ENCODE measurements at places on chromosomes 6 and 20.
A peak's percentile ranks its signal among the peaks of the same experiment; 100 is the strongest.

- DNase-seq, result no peak
Observed at GRCh38 chr20:1300083-1300840, 28.7 kb downstream of the SDCBP2 start.

DNA sequence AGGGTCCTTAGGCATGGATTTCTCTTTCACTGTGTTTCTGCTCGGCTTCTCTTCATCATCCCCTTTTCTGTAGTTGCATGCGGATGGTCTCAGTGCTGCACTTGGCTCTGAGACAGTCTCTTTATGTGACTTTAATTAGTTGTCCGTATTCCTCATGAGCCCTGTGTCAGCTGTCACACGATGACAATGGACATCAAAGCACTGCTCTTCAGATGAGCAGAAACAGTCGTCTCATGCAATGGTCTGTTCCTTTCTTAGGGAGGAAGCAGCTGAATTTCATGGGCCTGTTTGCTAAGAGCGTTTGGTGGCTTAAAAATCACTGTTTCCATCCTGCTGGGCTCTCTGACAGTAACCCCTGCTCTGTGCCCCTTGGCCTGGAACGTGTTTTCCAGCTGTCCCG is 64.9 kb downstream of the SYTL3 start:
- no peak for DNase-seq

DNA sequence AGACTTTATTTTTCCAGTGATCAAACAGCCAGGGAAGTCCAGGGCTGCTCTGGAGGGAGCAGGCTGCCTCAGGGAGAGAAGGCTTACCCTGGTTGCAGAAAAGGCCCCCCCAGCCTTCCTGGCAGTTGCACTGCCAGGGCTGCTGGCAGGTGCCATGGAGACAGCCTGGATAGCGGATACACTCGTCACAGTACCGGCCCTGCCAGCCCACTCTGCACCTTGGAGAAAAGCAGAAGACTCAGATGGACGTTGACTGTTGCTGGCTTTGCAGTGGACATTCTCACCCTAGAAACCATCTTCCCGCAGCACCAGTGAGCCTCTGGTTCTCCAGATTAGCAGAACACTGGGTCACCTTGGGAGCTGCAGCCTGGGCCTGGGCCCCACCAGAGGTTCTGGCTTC is 5.4 kb downstream of the DLL1 start:
- no peak for DNase-seq

GRCh38 chr6:157107915-157108651 is 215.2 kb downstream of the TMEM242 start:
- no peak for DNase-seq

GRCh38 chr6:124882579-124883393 is 79.5 kb upstream of the RNF217 start:
- DNase-seq, result no peak

GRCh38 chr6:127775371-127775770 is 125.5 kb downstream of the THEMIS start:
- DNase-seq, result no peak

GRCh38 chr6:41604006-41604405 is 34.3 kb upstream of the MDFI start:
- no peak for DNase-seq

DNA sequence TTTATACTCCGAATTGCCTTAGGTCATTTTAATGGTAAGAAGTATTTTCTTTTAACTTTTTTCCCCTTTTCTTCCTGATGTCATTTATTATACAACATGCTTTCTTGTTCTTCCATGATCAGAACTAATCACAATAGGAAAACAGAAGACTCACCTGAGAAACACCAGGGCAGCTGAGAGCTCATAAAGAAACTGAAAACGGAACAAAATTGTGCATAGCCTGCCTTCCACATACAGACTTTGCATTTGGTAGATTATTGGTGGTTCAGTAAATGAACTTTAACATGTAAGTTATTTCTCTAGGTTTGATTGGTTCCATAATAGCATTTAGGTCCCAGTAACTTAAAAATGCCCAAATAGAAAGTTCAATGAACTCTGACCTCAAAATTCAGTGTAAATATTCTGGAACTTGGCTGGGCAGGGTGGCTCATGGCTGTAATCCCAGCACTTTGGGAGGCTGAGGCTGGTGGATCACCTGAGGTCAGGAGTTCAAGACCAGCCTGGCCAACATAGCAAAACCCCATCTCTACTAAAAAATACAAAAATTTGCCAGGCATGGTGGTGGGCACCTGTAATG is 161.1 kb upstream of the DTNBP1 start:
- DNase-seq, result no peak

DNA sequence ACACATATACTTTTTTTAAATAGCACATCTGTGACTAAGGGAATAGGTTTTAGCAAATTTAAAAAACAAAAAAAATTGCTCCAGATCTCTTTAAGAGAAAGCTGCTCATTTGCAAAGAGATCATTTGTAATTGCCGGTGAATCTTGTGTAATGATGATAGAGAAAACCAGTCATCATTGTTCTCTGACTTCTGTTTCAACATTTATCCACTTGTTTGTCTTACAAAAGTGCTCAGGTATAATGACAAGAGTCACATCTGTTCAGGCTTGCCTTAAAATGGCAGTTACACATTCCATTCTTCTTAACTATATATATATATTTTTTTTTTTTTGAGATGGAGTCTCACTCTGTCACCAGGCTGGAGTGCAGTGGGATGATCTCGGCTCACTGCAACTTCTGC is 165.2 kb downstream of the AIG1 start:
- DNase-seq, result no peak

DNA sequence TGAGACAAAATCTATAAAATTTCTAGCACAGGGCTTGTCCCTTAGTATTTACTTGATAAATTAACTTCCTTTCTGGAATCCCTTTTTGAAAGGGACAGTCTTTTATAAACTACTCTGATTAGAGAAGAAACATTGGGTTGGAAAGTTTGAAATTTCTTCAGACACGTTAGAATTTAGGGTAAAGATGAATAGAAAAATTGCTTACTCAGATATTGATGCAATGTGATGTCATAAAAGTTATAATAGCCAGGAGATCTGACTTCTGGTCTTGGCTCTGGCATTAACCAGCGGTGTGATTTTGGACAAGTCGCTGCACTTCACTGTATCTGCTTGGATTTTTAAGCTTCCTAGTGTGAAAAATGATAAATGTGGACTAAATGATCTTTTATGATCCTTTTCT is 9.7 kb upstream of the TNFRSF21 start:
- DNase-seq, result no peak

GRCh38 chr6:5937169-5937909 is 69.4 kb downstream of the NRN1 start:
- no peak for DNase-seq

GRCh38 chr20:48040491-48040890 is 255.2 kb upstream of the SULF2 start:
- no peak for DNase-seq

- no peak for DNase-seq
Observed at GRCh38 chr6:87763901-87764300, 61.9 kb upstream of the AKIRIN2 start.

DNA sequence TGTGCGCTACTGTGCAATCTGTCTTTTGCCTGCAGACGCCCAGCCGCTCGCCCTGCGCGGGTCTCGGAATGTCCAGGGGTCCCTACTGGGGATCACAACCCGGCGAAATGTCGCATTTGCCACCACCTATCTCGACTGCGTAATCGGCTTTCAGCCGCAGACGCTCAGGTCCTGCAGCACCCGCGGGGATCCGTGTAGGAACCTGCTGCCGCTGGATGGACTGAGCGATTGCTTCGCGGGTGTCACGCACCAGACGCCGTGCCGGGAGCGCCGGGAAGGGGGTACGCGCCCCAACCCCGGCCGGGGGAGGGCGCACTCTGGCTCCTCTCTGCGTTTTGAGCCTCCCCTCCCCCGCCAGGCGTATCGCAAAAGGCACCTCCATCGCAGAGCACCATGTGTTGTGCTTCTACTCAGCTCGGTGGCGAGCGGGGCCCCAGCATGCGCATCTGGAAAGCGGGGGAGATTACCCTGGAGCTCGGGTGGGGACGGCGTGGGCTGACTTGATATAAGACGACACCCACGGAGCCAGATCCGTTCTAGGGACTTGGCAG is 747 bp upstream of the PTPRA start:
- DNase-seq, result peak; percentile 81

GRCh38 chr6:26495281-26495680 is 4.8 kb upstream of the BTN1A1 start:
- DNase-seq, result no peak

GRCh38 chr6:109184638-109185037 is 89.3 kb downstream of the CEP57L1 start:
- no peak for DNase-seq

- no peak for DNase-seq
Observed at GRCh38 chr6:36906539-36907325, 21.0 kb downstream of the C6orf89 start.

- no peak for DNase-seq
Observed at GRCh38 chr6:139943391-139943790, 568.9 kb upstream of the CITED2 start.

- DNase-seq, result no peak
Observed at GRCh38 chr6:129104131-129104530, 221.2 kb downstream of the LAMA2 start.

GRCh38 chr6:28648035-28648877 is 122.6 kb downstream of the GPX5 start:
- no peak for DNase-seq

DNA sequence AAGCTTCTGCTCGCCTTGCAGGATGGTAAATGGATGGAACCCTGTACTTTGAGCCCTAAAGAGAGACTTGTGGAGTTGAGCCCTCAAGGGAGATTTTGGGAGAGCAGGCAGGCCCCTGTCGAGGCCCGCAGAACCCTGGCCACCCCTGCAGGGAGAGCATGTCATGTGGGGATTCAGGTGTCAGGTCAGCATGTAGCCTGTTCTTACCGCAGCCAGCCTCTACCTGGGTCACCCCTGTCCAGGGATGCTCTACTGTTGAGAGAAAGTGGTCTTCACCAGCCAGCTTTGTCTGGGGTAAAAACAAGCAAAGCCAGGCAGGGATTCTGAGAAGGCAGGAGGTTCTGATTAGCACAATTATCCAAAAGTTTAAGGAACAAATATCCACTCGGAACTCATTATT is 55.6 kb upstream of the PROKR2 start:
- DNase-seq, result no peak

GRCh38 chr6:30169658-30170614 is 6.6 kb downstream of the TRIM15 start:
- DNase-seq, result peak; percentile 40

- no peak for DNase-seq
Observed at GRCh38 chr6:54232703-54233102, 75.5 kb upstream of the TINAG start.

GRCh38 chr20:16606468-16607070 is 33.3 kb upstream of the KIF16B start:
- no peak for DNase-seq

GRCh38 chr20:1434571-1435336 is 31.9 kb downstream of the NSFL1C start:
- peak; percentile 94 for DNase-seq

DNA sequence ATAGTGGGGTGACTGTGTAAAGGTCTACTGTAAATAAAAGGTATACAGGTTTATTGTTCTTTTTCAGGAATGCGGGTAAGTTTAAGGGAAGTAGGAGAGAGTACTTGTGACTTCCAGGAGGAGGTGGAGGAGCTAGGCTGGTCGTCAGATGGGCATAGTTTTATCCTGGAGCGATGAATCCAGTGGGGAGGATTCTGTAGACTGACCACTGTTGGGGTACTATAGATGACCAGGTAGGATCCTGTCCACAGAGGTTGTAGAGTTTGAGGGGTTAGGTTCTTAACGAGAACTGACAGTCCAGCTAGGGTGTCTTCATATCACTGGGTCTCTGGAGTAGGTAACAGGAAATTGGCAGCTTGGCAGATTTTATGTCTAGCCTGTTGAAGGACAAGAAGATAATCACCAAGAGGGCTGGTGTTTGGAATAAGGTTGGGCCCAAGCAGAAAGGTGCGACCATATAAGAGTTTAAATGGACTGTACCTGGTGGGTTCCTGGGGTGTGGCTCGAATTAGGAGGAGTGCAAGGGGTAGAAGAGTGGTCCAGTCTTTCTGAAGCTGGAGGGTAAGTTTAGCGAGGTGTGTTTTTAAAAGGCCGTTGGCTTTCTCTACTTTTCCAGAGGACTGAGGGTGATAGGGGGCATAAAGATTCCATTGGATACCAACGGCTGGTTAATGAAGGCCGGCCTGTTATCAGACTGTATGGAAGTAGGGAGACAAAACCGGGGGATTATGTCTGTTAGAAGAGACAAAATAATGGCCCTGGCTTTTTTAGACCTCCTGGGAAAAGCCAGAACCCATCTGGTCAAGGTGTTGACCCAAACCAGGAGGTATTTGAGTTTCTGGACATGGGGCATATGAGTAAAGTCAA is 751.3 kb upstream of the ADGRB3 start:
- DNase-seq, result no peak

- DNase-seq, result no peak
Observed at GRCh38 chr20:62517901-62518610, 42.3 kb upstream of the GATA5 start.
